ENCODE measurements at places on chromosomes 2 and 18.
A peak's percentile ranks its signal among the peaks of the same experiment; 100 is the strongest.

DNA sequence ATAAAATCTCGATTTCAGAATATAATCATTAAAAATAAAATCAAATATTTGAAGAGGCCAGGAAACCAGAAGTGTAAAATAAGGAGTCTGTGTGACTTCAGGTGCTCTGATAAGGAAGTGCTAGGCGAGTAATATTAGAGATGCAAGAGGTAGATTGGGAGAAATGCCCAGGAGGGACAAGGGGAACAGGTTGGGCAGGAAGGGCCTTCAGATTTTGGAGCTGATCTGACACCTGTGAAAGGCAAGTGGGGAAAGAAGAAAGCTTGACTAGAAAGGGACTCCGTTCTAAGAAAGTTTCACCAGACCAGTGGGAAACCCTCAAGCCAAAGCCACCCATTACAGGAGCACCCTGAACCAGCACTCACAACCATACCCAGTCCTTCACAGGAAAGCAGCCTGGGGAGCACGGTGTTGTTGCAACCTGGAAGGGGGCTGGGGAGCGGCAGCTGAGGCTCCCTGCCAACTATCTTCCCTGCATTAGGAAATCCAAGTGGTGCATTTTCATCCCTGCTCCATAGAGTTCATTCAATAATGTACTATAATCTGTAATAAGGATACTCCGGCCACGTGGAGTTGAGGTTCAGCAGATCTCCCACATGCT is 57.5 kb upstream of the GREB1L start:
- DNase-seq = no peak

DNA sequence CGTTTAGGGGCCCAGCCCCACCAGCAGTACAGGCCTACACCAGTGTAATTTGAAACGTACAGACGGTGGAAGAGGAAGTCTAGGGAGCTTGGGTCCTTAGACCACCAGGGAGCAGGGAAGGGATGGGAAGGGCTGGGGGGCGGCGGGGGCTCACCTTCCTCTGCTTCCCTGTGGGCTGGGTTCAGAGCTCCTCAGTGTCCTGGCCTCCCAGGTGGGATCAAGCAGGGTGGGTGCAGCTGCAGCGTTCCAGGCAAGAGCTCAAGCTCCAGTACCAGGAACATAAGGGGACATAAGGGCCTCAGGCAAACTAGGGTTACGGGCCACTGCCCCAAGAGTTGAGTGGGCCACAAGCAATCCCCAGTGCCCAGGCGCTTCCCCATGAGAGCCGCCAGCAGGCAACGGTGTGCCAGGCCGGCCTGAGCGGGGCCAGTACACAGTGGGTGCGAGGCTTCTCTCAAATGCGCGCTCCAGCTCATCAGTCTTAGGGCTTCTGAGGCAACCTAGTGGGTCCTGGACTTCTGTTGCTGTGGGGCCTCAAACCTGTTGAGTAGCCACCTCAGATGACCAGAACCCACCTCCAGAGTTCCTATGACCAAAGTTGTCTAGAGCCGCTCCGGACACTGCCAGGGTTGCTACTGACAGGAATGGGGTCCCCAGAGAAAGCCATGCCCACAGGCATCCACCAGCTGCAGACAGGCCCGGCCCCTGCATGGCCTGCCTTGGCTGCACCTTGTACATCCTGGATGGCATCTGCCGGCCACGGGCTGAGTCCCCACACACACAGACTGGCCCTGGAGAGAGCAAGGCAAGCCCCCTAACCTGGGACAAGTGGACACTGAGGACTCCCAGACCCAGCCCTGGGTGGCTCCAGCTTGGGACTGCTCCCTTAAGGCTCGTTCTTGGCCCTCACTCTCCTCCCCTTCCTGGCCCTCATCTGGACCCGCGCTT is 5.2 kb downstream of the ANKRD23 start:
- DNase-seq = no peak

DNA sequence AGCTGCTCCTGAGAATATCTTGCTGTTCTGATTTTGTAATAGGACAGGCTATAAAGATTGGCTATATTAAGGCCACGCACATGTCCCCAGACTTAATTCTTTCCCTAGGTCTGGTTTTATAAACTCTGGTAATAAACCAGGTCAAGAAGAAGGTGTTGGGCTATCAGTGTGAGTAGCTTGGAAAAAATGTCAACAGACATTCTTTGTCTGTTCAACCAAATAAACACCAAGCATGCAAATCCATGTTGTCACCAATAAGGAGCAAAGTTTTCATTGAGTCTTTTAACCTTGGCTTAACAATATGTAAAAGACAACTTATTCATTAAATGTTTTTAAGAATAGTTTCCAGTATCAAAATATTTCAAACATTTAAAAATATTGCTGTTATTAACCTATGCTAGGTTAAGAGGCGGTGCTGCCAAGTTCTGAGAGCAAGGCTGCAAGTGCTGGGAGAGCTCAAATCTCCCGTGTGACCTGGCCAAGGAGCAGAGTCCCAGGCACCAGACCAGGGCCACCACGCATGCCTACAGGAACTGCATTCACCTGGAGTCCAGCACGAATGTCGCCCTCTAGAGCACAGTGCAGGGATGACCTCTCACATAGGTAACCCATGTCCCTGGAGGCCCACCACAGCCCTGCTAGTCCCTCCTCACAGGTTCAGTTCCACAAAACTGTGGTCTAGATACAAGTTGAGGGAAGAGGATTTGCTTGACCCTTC is 120.5 kb upstream of the POU3F3 start:
- no peak for DNase-seq

GRCh38 chr2:171210216-171210863 is 49.6 kb upstream of the TLK1 start:
- no peak for DNase-seq

DNA sequence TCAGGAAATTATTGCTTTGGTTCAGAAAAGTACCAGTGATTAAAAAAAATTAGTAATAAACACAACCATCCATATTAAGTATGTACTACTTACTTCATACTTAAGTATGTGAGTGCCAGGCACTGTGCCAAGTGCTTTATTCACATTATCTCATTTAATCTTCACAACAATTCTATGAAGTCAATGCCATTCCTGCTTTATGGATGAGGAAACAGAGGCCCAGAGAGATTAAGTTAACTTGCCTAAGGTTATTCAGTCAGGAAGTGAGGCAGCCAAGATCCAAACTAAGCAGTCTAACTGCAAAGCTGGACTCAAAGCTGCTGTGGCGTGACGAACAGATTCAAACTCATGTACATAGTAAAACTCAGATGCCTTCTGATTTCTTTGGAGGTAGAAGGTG is 22.3 kb downstream of the DTNB start:
- no peak for DNase-seq

DNA sequence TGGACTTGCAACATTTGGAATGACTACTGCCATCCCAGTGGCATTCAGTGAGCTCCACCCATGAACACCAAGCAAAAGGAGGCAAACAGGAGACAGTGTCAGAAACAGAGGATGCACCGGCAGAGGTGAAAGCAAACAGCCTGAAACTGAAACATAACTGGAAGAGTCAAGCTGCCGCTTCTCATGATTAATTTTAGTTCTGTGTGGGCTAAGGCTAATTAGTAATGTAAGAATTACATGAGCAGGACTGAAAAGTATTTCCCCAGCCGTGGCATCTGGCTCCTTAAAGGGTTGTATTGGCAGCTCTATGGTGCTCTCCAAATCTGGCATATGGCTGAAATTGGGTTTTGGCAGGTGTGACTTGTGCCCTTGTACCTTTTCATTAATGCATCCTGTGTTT is 1108.1 kb downstream of the TSN start:
- no peak for DNase-seq

DNA sequence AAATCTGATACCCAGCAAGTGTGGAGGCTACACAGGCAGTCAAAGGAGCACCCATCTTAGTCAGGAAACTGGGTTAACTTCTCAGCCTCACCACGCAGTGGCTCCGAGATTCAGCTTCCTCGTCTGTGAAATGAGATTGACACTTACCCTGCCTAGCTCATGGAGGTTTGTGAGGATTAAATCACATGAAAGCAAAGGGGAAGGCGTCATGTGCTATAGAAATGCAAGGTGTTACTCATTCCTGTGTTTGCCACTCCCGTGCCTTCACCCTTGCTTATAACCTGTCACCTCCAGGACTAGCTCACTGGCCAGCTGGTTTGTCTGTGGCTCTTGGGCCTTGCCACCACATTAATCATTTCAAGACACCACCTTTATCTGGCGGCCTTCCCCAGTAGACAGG is 118.9 kb upstream of the FOSL2 start:
- DNase-seq = no peak

DNA sequence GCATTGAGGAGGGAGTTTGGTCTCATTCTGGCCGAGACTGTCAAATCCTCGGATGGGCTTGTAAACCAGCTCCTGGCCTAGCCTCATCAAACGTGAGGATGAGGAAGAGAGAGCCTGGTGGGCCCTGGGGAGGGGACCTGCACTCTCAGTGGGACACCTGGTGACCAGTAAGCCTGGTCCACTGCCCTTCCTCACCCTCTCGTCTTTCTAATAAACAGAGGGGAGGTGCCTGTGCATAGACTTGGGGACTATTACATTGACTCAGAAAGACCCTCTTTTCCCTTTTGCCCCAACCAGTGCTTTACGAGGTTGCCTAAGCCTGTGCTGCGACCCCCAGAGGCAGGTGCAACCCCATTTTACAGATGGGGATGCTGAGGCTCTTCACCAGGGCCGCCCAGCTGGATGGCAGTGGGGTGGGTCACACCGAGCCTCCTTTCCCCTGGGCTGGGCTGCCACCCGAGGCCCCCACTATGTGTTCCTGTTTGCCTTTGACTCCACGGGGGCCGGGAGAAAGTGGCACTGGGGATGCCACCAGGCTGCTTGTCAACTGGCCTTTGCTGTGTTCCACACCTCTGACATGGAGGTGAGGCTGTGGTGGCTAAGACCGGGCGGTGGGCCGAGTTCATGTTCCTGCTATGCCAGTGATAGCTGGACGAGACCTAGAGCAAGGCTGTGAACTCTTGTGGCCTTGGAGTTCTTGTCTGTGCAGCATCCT is 85.9 kb downstream of the GLI2 start:
- DNase-seq = peak; percentile 79

GRCh38 chr2:151946899-151947812 is 118.9 kb upstream of the ARL5A start:
- no peak for DNase-seq

GRCh38 chr2:142217804-142218203 is 87.0 kb upstream of the LRP1B start:
- no peak for DNase-seq

- DNase-seq = peak; percentile 96
Observed at GRCh38 chr2:127066942-127067341, 40.0 kb downstream of the BIN1 start.

DNA sequence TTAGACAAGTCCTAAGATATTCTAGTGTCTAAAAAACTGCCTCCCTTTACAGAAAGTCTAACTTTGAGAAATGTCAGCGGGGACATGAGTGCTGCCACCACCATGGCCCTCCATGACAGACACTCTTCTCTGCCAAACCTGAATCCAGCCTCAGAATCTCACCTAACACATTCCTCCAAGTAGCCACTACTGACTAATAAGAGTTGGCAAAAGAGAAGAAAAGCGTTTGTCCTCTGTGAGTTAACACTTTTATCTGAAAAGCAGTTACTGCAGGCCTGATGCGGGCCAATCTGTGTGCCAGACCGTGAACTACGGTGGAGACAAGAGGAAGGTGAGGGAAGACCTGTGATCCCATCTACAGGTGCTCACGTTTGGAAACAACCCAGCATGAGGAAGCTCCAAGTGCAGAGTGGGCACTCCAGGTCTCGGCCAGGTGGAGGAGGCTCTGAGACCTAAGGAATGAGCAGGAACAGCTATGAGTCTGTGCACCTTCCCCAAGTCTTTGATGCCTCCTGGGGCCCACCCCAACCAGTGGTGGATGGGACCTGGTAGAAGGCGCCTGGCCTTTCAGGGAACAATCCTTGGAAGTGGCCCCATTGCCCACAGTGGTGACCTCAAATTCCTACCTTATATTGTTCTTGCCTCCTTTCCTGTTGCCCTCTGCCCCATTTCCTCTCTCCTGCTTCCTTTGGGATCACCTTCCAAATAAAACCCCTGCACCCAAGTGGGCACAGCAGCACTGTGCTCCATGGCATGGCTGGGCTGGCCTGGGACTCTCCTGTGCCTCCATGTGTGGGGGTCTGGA is 91.6 kb downstream of the BIN1 start:
- DNase-seq = no peak

DNA sequence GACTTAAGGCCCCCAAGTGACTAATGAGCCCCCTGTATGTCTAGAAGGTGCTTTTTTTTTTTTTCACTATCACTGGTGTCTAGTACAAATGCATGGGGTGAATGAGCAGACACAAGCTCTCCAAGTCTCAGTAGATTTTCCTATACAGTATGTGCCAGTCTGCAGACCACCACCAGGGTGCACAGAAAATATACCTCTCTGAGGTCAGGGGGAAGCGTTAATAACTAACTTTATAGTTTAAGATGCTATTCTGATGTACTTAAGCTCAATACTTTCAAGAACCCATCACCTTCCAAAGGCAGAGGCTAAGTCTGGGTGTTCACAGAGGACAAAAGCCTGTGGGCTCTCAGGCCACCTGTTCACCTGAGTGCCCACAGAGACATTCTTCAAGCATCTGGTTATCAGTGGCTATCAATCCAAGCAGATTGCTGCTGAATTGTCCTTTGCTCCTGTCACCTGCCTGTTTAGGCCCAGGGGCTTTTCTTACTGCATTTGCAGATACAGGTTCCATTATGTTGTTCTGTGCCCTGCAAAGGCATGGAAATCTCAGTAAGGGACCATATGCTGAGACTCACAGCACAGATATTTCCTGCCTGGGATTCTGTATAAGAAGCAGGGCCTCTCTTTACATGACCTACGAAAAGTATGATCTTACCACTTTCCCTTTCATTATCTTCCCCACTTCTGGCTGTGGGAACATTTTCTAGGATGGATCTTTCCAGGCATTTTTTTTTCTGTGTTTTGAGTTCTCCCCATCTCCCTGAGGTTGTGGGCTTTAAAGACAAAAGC is 534.6 kb downstream of the TNS1 start:
- no peak for DNase-seq

DNA sequence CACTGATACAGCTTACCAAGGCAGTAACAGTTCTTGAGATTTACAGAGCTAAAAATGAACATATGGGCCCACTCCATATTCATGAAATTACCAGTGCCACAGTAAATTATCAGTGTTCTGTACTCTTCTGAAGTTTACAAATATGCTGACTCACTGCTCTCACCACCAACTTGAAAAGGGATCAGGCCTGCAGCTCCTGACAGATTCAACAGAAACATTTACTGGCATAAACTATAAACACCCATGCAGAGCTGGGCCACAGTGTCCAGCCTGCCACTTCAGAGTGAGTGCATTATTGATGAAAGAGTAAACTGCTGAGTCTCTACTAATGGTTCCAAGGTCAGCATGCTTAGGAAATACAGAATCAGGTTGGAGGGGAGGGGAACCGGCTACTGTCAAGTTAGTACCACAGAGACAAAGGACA is 83.1 kb downstream of the FARSB start:
- DNase-seq = no peak
